ENCODE measurements at places on chromosomes 3 and 15. TPM values are rescaled to one million over a fixed set of nuclear protein-coding genes. Genes with fewer than 3 reads are reported as not detected.

DNA sequence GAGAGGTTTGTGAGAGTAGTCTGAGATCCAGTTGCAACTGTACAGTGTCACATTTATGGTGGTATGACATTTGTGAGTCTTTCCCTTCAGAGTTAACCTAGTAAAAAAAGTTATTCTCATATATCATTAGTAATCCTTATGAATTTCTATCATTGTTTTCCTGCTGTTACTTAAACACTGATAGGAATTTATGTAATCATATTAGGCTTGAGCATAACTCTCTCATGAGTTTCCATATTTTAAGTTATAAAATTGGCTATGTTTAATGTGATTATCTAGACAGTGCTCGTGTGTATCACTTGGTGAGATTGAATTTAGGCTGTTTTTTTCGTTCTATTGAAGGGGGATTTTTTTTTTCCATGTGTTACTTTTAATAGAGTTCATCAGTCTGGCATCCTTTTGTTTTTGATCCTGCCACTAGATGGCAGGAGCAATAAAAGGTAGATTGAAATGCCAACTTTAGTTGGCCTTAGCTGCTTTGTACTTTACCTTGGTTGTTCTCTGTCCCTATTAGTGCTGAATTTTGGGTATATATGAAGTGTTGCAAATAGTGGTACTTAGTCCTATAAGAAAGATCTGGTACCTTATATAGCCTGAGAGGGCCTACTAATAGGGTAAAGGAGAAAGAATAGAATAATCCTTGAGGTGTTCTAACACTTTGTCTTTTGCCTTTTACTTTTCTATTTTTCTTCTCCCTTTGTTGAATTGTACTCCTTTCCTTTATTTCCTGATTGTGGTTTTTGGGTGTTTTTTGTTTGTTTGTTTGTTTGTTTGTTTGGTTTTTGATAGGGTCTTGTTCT, 17.9 kb downstream of the STT3B start:
- no peak overlapping the region for H3K27ac ChIP-seq
- no peak overlapping the region for H3K4me3 ChIP-seq
- peaks cover 8% of the 10 kb centered on the region for H3K4me1 ChIP-seq
- DNase-seq = peak; percentile 20

ARGFX gene
- total RNA-seq = not detected

DNA sequence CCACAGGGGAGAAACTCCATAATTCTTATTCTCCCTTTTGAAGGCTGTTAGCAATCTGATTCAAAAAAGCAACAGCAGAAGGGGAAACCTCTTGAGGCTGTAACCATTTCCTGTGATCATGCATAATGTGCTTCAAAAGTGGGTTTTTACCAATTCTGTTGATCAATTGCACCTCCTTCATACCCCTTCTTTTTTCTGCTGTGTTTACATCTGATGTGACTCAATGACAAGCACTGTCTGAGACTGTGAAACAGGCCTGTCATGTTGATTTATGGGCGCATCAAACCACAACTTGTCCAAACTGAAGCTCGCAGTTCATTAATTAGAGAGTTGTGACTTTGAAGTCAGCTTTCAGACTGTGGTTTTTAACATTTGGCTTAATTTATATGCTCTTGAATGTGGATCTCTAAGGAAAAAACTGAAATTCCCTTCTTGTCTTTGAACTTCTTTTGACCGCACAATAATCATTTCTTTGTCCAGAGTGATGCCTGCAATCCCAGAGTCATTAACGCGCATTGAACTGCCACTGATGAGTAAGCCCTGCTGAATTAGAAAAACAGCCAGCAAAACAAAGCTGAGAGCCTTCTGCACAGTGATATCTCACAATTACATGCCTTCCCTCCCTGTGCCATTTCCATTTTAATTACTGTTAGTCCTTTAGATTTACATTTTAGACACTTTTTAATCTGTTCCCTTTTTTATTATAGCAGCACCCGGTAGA, 532.8 kb downstream of the FOXP1 start:
- H3K36me3 ChIP-seq = peaks cover 11% of the 10 kb centered on the region
- H3K27ac ChIP-seq = peak overlapping the region; percentile 53
- DNase-seq = peak; percentile 96
- H3K27me3 ChIP-seq = no peaks in the 10 kb centered on the region
- peaks cover 24% of the 10 kb centered on the region for H3K4me1 ChIP-seq
- H3K4me3 ChIP-seq = no peak overlapping the region

- H3K4me3 ChIP-seq = peak overlapping the region; percentile 97
- no peaks in the 10 kb centered on the region for H3K27me3 ChIP-seq
- peaks cover 10% of the 10 kb centered on the region for H3K4me1 ChIP-seq
Measured at GRCh38 chr3:196941729-196942225, 551 bp downstream of the NCBP2 start.

DNA sequence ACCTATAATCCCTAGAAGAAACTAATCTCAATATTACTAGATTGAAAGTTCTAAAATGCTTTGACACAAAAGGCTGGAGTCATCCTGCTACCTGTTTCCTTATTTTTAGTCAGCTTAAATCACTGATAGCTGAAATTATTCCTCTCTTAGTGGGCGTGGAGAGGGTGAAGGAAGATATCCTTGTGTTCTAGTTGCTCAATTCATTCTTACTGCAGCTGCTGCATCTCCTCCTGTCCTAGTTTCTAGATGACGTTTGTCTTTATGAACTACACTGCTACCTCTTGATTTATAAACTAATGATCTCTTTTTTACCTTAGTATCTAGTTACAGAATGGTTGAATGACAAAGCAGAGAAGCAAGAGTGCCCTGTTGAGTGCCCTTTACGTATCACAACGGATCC, 50.7 kb downstream of the SETD5 start:
- no peak overlapping the region for H3K4me3 ChIP-seq
- DNase-seq = no peak
- peaks cover 24% of the 10 kb centered on the region for H3K36me3 ChIP-seq
- no peaks in the 10 kb centered on the region for H3K27me3 ChIP-seq
- no peak overlapping the region for H3K27ac ChIP-seq

RLBP1 gene
- total RNA-seq = not detected
